ENCODE measurements at places on chromosomes 13 and 19.
A peak's percentile ranks its signal among the peaks of the same experiment; 100 is the strongest.

- H3K4me3 ChIP-seq = no peak overlapping the region
- H3K4me1 ChIP-seq = no peaks in the 10 kb centered on the region
- H3K27me3 ChIP-seq = peaks cover 4% of the 10 kb centered on the region
- no peak overlapping the region for H3K27ac ChIP-seq
These were observed 70.5 kb upstream of the CSNK1A1L start for GRCh38 chr13:37175996-37176395.

- H3K4me3 ChIP-seq = no peak overlapping the region
- no peaks in the 10 kb centered on the region for H3K27me3 ChIP-seq
- H3K27ac ChIP-seq = no peak overlapping the region
- no peak for DNase-seq
- H3K36me3 ChIP-seq = no peaks in the 10 kb centered on the region
These were observed 6.6 kb upstream of the EID2 start for GRCh38 chr19:39546599-39546998.

DNA sequence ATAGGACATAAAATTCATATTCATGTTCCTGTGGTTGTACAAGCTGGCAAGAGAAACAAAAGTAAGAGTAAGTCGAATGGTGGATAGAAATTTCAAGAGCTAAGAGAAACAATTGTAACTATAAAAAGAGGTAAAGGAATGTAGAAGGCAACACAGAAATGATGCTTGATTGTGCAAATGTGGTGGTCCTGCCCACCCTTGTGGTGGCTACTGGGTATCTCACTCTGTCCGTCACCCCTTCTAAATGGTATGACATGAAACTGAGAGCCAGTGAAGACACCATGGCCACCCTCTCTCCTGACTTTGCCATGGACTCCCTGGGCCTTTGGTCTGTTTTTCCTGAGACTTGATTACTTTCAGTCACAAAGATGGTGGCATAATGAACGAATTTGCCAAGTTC, 925.9 kb upstream of the SLITRK6 start:
- H3K4me1 ChIP-seq = no peaks in the 10 kb centered on the region
- no peak overlapping the region for H3K4me3 ChIP-seq
- DNase-seq = no peak
- H3K36me3 ChIP-seq = no peaks in the 10 kb centered on the region

DNA sequence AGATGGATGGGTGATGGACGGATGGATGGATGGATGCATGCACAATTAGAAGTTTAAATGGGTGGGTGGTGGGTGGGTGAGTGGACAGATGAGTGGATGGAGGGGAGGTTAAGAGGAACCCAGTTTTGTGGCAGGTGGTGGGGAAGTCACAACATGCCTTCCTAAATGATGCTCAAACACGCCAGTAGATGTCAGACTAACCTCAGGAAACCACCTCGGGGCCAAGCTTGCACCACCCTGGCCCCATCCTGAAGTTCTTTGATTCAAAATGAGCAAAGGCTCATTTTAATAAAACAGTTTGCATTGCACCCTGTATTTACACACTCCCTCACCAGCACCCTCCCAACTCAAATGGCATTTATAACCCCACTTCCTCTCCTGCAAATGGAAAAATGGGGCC, 91.4 kb upstream of the CACNA1A start:
- no peak overlapping the region for H3K4me3 ChIP-seq
- H3K4me1 ChIP-seq = no peaks in the 10 kb centered on the region
- DNase-seq = peak; percentile 69
- H3K27ac ChIP-seq = no peak overlapping the region

GRCh38 chr13:60755380-60756163, 358.6 kb downstream of the TDRD3 start:
- no peaks in the 10 kb centered on the region for H3K27me3 ChIP-seq
- no peak overlapping the region for H3K4me3 ChIP-seq
- no peak overlapping the region for H3K27ac ChIP-seq
- H3K4me1 ChIP-seq = no peaks in the 10 kb centered on the region
- DNase-seq = no peak

GRCh38 chr19:31930401-31930800, 415.0 kb upstream of the ZNF507 start:
- no peaks in the 10 kb centered on the region for H3K4me1 ChIP-seq
- no peak overlapping the region for H3K4me3 ChIP-seq
- DNase-seq = no peak
- H3K27me3 ChIP-seq = no peaks in the 10 kb centered on the region

- no peaks in the 10 kb centered on the region for H3K36me3 ChIP-seq
- H3K27ac ChIP-seq = no peak overlapping the region
- no peaks in the 10 kb centered on the region for H3K4me1 ChIP-seq
- no peaks in the 10 kb centered on the region for H3K27me3 ChIP-seq
- no peak overlapping the region for H3K4me3 ChIP-seq
- no peak for DNase-seq
These were observed 159.6 kb upstream of the ATXN8OS start for GRCh38 chr13:69948016-69948415.

- H3K4me3 ChIP-seq = peak overlapping the region; percentile 98
- peak overlapping the region; percentile 96 for H3K27ac ChIP-seq
- H3K36me3 ChIP-seq = peaks cover 47% of the 10 kb centered on the region
- no peak for DNase-seq
These were observed 2.0 kb downstream of the RPL36 start for GRCh38 chr19:5691822-5692722.

DNA sequence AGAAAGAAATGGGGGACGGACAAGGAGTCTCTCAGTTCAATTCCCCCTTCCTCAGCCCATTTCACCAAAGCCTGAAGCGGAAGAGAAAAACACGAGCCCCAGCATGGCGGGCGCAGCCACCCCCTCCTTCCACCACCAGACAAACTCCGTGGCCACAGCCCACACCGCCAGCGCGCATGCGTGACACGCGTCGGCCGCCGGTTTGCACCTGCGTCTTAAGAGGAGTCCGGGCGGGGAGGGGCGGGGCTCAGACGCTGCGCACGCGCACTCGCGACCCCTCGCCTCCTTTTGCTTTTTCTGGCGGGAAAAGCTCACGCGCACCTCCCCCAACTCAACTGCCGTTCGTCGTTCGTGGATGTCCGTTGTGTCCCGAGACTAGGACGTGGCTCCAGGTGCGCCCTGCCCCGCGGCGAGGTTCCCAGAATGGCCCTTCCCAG, at the start of gene KASH5:
Gene KASH5 (plus strand): TSS at position 314 of the 437 bp plus-strand sequence. CDS start 2,635 bp downstream, outside the sequence.
- no peaks in the 10 kb centered on the region for H3K36me3 ChIP-seq
- H3K27me3 ChIP-seq = peaks cover 3% of the 10 kb centered on the region
- peaks cover 15% of the 10 kb centered on the region for H3K4me1 ChIP-seq
- peak within 1 kb of the TSS; percentile 68 for H3K4me3 ChIP-seq
- peak within 1 kb of the TSS; percentile 86 for H3K27ac ChIP-seq

- peaks cover 9% of the 10 kb centered on the region for H3K4me1 ChIP-seq
- DNase-seq = no peak
- H3K27ac ChIP-seq = no peak overlapping the region
- H3K36me3 ChIP-seq = no peaks in the 10 kb centered on the region
- peaks cover 17% of the 10 kb centered on the region for H3K27me3 ChIP-seq
These were observed 22.9 kb upstream of the POMP start for GRCh38 chr13:28636069-28636468.

- no peak overlapping the region for H3K4me3 ChIP-seq
- no peaks in the 10 kb centered on the region for H3K36me3 ChIP-seq
- H3K27ac ChIP-seq = no peak overlapping the region
- peaks cover 15% of the 10 kb centered on the region for H3K27me3 ChIP-seq
- peak; percentile 49 for DNase-seq
These were observed 43.0 kb downstream of the CACNA1A start for GRCh38 chr19:13463296-13463695.

DNA sequence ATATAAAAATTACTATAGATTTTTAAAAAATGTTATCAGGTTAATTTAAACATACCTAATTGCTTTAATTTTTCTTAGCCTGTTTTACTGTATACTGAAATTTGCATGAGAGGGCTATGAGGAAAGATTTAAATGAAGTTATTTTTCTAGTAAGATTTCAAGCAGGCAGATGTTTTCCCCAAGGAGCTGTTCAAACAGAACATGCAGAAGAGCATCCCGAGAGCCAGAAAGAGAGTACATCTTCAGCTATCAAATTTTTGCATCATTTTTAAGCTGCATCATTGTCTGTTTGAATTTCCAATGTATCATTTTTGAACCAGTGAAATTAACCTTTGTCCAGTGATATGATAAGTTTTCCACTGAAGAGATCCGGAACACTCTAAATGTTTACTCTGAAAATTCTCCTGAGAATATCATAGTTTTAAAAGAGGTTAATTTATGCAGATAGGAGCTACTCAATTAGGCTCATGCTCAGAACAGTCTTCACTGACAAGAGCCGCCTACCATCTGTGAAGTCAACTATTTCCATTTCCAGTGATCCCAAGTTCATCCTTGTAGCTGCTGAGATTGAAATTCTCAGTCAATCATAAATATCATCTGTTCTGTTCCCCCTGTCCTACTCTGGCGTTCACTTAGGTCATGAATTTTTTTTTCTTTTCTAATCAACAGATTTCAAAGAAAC, 467.7 kb upstream of the NBEA start:
- H3K36me3 ChIP-seq = no peaks in the 10 kb centered on the region
- H3K27ac ChIP-seq = no peak overlapping the region
- DNase-seq = no peak

GRCh38 chr13:95023405-95023804, 277.8 kb downstream of the ABCC4 start:
- H3K27ac ChIP-seq = no peak overlapping the region
- no peak overlapping the region for H3K4me3 ChIP-seq
- H3K36me3 ChIP-seq = peaks cover 39% of the 10 kb centered on the region

DNA sequence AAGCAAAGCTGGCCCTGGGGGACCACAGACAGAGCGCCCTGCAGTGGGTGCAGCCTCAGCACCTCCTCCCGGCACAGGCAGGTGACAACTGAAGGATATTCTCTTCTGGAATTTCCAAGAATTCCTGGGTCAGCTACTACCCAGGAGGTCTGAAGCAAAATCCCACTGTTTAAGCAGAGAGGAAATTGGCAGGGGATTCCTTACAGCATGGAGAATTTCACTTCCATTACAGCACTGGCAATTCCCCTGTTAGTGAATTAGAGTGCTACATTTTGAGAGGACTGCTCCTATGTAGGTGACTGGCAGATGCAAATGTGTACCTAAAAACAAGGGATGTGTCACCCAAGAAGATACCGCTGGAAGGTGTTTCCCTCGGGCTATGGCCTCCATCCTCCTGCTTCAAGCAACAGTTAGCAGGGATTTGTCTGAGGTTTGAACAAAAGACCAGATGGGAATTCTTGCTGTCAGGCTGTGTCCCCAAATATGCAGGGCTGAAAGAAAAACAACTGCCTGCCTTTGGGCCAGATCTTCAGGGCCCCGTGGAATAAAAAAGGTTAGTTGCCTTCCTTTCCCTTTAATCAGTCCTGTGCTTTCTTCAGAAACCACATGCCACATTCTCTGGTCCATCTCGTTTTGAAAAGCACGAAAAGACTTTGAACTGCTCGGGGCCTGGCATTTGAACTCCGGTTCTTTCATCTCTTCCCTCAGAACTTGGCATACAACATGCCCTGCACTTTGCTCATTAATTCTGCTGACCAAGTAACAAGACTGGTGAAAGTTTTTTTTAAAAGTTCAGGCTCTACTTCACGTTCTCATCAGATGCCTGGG, 296.4 kb downstream of the DNAJC15 start:
- H3K27me3 ChIP-seq = peaks cover 2% of the 10 kb centered on the region
- H3K36me3 ChIP-seq = no peaks in the 10 kb centered on the region
- no peak overlapping the region for H3K4me3 ChIP-seq
- no peak overlapping the region for H3K27ac ChIP-seq
- DNase-seq = no peak

GRCh38 chr19:30562981-30563380, 190.8 kb downstream of the ZNF536 start:
- no peak overlapping the region for H3K27ac ChIP-seq
- H3K4me1 ChIP-seq = no peaks in the 10 kb centered on the region
- DNase-seq = no peak
- H3K4me3 ChIP-seq = no peak overlapping the region

All from activated naive CD4-positive, alpha-beta T cell treated with anti-CD3 and anti-CD28 coated beads for 36 hours (primary cell).